ENCODE measurements at places on chromosomes 13 and 19. TPM values are rescaled to one million over a fixed set of nuclear protein-coding genes. Genes with fewer than 3 reads are reported as not detected.

GRCh38 chr13:27130979-27131623 lies 40.5 kb downstream of the USP12 start:
- DNase-seq: no peak

DNA sequence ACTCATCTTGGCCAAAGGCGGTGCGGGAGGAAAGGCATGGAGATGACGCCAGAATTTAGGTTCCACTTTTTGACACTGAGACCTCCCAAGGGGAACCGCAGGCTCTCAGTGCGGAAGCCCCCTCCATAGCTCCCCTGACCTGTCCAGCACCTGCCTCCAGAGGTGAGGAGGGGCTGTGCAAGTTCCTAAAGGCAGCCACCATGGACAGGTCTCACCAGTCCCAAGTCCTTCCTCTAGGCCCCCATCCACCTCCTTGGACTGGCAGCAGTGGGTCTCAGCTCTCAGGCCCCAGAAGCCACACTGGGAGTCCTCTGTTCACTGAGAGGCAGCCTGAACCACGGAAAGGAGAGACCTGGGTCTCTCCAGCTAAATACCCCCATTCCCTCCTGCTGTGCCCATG lies 31.6 kb upstream of the TSHZ3 start:
- no peak for DNase-seq

- no peak for DNase-seq
Measured at GRCh38 chr19:29121684-29122083, 91.3 kb downstream of the UQCRFS1 start.

GRCh38 chr13:42804244-42804874 lies 23.0 kb downstream of the FAM216B start:
- no peak for DNase-seq

GRCh38 chr13:24176351-24177101 lies 16.0 kb downstream of the SPATA13 start:
- no peak for DNase-seq

DNA sequence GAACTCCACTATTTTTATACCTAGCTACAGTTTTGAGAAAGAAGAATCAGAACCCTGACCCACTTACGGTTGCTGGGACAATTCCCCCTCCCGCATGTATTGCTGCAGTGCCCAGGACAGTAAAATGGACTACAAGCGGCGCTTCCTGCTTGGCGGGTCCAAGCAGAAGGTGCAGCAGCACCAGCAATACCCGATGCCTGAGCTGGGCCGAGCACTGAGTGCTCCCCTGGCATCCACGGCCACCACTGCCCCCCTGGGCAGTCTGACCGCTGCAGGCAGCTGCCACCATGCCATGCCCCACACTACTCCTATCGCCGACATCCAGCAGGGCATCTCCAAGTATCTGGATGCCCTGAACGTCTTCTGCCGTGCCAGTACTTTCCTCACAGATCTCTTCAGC lies 46.0 kb downstream of the GARRE1 start:
- no peak for DNase-seq

- no peak for DNase-seq
Measured at GRCh38 chr19:1123381-1123780, 19.6 kb downstream of the GPX4 start.

DNA sequence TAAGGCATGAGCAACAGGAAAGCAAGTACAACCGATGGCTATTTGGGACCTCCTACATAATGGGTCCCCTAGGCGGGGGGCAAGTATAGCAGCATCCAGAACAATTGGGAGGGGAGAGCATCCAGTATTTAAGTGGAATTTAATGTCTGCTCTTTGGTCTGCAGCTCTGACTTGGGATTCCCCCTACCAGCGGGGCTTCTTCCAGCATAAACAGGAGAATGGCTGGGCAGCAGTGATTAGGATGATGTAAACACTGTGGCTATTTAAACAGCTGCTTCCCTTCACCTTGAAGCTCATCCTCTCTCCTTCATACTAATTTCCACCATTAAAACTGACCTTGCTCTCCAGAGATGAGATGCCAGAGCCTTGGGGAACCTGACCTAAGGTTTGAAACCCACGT lies 73.9 kb upstream of the OXGR1 start:
- no peak for DNase-seq

GRCh38 chr19:51789061-51789795 lies 5.7 kb upstream of the FPR3 start:
- no peak for DNase-seq

- no peak for DNase-seq
Measured at GRCh38 chr13:73325723-73326558, 267.1 kb downstream of the KLF5 start.

- no peak for DNase-seq
Measured at GRCh38 chr19:616747-617526, 16.4 kb downstream of the POLRMT start.

DNA sequence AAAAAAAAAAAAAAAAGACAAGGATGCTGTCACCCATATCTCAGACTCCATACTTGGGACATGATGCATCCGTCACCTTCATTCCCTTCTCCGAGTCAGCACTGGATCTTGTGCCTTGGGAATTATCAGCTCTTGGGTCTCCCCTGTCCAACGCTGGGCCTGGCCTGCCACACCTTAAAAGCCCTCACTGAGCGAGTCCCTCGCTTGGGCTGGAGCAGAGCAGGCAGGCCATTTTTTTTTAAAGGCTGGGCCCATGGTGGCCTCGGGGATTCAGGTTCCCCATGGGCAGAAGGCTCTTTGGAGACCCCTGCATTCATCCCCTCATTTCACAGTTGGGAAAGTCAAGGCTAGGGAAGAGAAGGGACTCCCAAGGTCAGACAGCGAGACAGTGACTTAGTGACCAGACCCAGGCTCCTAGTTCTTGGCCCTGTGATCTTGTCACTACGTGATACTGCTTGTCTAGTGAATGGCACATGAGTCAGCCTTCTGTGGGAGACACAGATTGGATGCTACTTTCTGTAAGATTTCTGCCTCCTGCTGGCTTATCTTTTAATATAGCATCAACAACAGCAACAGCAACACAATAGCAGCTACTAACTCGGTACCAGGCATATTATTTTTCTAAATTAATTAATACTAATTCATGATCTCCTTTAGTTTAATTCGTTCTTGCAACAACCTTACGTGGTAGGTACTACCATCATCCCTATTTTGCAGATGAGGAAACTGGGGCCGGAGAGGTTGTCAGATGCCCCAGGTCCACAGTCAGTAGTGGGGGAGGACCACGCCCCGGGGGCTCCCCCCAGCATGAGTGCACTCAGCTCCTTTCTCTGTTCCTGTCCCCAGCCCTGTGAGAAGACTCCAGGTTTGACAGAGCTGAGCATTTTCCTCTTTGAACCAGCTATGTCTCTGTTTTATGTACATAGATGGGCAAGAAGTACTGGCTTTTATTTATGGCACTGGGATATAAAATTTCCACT lies 27.4 kb upstream of the ZNF536 start:
- no peak for DNase-seq

DNA sequence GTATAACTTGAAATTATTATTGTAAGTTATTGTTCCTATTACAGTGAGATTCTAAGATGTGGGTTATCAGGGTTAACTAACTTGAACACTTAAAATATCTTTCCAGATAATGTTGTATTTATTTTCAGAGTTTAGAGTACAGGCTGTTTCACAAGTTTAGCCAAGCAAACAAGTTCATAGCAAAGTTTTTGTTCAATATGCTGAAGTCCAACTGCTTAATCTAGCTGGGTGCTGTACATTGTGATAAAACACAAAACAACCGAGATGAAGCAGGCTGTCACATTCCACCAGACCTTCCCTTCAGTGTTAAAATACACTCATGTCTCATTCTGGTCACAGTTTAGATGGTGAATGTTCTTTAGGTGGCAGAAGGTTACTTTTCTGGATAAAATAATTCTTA lies 148.0 kb upstream of the PCDH20 start:
- no peak for DNase-seq

GRCh38 chr13:40028446-40028845 lies 373.0 kb downstream of the COG6 start:
- DNase-seq: no peak

DNA sequence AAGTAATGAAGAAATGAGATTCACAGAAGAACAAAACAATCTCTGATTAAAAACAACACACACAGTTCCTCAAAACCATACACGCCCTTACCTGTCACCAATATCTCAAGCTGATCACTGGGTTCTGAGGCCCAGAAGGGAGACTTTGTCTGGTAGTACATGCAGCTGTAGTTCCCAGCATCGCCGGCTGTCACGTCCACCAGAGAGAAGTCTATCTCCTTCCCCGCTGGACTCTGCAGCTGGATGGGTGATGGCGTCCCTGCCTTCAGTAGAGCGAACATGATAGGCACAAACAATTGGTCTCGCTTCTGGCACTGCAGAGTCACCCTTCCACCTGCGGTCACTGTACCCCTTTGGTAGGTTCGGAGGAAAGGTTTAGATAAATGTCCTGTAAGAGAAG lies 7.3 kb downstream of the TARM1 start:
- DNase-seq: no peak

DNA sequence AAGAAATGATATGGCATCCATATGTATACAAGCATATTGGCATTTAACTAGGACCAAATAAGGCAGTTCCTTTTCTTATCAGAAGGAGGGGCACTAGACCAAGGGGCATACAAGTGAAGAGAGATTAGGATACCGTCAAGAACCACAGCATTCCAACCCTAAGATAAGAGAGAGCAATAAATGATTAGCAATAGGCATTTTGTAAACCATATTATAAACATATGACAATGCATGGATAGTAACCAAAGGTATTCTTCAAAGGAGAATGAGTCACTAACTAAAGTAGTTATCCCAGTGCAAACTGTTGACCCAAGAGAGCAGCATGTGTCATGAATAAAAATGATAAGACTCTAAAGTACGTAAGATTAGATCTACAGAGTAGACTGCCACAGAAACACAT lies 500.9 kb upstream of the HTR2A start:
- no peak for DNase-seq

- no peak for DNase-seq
Measured at GRCh38 chr13:110403315-110403714, 96.2 kb downstream of the COL4A2 start.

- DNase-seq: no peak
Measured at GRCh38 chr19:9806803-9807202, 12.1 kb downstream of the FBXL12 start.

DNA sequence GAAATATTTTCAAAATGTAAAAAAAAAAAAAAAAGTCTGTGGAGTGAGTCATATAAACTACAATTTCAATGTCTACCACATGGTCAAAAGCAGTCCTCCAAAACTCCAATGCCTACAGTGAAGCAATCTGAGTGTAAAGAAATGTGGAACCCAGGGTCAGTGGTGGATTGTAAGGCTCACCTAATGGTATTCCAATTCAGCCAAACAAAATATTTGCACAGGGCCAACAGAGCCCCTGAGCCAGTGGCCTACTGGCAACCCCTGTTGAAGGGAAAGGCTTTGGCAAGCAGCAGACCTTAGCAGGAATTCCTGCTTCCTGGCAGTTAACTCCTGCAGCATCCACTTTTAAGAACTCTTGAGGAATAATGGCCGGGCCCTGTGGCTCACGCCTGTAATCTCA lies 3.4 kb downstream of the DNMT1 start:
- peak; percentile 45 for DNase-seq

GRCh38 chr13:110221406-110222117 lies 85.4 kb downstream of the COL4A1 start:
- DNase-seq: no peak

GRCh38 chr13:53821632-53822031 lies 793.0 kb downstream of the OLFM4 start:
- DNase-seq: no peak

GRCh38 chr19:16016226-16017137 lies 59.8 kb upstream of the TPM4 start:
- no peak for DNase-seq

- no peak for DNase-seq
Measured at GRCh38 chr13:24232037-24232436, 71.5 kb downstream of the SPATA13 start.

DNA sequence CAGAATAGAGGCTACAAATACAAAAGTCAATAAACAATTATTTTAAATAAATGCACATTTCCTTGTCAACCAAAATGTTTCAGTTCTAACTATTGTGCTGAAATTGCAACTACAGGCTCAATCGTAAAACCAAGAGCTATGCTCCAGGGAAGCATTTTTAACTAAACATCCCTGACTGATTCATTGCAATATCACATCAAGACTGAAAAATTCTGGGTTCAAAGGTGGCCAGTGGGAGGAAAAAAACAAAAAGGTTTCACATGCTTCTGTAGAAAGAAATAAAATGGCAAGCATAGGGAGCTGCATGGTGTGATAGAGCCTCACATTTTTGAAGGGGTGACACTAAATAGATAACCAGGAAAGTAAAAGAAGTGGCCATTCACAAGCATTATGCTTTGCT lies 862.8 kb downstream of the PCDH9 start:
- no peak for DNase-seq

DNA sequence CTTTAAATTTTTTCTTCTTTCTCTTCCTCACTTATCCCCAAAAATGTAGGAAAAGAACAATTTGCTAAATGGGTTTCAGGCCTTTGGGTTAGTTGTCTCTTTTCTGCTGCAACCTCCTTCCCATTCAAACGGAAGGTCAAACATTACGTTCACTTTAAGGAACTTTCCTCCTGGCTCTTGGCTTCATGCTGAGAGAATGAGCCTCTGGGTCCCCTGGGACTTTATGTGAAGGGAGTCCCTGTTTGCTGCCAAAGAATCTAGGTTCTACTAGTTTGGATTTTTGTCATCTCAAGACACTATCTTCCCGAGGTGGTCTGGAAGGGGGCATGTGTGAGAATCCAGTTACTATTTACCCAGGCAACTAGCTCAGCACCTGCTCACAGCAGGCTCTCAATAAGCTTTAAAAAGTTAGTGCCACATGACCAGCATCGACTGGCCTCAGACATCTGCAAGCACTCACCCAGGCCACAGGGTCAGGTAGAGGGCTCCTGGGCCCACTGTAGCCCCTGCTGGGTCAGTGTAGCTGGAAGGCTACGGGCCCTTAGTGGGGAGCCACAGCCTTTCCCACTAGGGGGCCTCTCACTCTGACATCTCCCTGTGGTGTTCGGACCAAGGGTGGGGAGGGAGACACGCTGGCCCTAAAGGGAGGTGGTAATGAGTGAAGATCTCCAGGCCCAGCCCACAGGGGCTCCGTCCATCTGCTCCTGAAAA lies 40.5 kb downstream of the FAM124A start:
- no peak for DNase-seq

ZNF439 gene
- 4.1 TPM for total RNA-seq

INSL3 gene
- total RNA-seq: not detected

TPTE2 gene
- total RNA-seq: not detected

COX7A1 gene
- 1,769 TPM for total RNA-seq

VSTM2B gene
- not detected for total RNA-seq

C3 gene
- 373 TPM for total RNA-seq

MCF2L gene
- 41.6 TPM for total RNA-seq

ZNF738 gene
- 3.5 TPM for total RNA-seq

CPB2 gene
- total RNA-seq: not detected

SLC25A41 gene
- 0.18 TPM for total RNA-seq

TNFSF9 gene
- 0.29 TPM for total RNA-seq

ETHE1 gene
- total RNA-seq: 17.9 TPM

YJEFN3 gene
- total RNA-seq: 2.7 TPM

TEX26 gene
- total RNA-seq: 0.37 TPM

PSG11 gene
- not detected for total RNA-seq

CILP2 gene
- 0.71 TPM for total RNA-seq

FBXO46 gene
- 9.6 TPM for total RNA-seq

CHAMP1 gene
- 12.0 TPM for total RNA-seq

ZNF626 gene
- total RNA-seq: 7.6 TPM

C5AR1 gene
- 15.6 TPM for total RNA-seq

VSTM1 gene
- total RNA-seq: 0.29 TPM
